ENCODE measurements at places on chromosomes 12 and 14.

DNA sequence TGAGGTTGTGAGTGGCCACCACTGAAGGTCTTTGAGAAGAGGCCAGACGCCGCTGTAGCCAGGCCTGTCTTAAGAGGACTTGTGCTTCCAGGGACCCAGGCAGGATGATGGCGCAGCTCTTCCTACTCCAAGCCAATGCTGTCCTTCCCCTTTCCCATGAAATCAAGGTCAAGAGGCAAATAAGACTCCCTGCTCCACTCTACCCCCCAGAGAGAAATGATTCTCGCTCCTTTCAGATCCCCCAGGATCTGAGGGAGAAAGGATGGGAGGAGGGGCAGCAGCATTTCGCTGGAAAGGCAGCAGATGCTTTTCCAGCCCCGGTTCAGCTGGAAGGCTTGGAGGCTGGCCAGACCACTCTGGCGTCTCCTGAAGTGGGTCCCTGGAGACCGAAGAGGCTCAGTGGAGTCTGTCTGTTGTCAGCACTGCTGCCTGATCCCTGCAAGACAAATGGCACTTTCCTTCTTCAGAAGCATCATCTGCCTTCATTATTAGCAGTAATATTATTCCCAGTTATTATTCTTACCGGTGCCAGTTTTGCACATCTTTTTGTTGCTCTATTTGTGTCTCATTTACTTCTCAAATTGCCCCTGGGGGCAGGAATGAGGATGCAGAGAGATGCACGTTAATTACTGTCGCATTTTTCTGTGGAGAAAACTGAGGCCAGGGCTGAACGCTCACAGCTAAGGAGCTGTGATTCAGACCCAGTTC is 51.4 kb downstream of the C14orf132 start:
- no peak for DNase-seq

DNA sequence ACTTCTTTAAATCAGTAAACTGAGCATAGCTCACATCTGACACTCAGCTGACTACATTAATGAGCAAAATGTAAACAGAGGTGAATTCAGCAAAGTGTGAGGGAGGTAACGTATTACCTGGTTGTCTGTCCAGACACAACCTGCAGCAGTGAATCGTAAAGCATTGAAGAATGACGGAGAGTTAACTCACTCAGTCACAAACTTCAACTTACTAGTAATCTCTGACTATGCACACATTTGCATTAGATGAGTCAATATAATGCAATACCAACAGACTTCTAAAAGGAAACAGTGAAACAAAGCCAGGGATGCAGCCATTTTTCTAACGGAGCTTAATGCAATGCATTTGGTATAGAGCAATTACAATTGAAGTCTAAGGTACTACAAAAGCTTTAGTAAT is 40.0 kb downstream of the STX2 start:
- no peak for DNase-seq

GRCh38 chr12:119803381-119803791 is 73.7 kb downstream of the CIT start:
- peak; percentile 12 for DNase-seq

- DNase-seq = no peak
These were observed 4.0 kb downstream of the VPS37B start for GRCh38 chr12:122891661-122892525.
